NCI-H2029 treated with DMSO at 0.1 percent for 48 hours (cell line): ENCODE measurements at places on chromosomes 2 and 18.

GRCh38 chr2:237011206-237011795, 74.4 kb upstream of the COPS8 start:
- DNase-seq = no peak

DNA sequence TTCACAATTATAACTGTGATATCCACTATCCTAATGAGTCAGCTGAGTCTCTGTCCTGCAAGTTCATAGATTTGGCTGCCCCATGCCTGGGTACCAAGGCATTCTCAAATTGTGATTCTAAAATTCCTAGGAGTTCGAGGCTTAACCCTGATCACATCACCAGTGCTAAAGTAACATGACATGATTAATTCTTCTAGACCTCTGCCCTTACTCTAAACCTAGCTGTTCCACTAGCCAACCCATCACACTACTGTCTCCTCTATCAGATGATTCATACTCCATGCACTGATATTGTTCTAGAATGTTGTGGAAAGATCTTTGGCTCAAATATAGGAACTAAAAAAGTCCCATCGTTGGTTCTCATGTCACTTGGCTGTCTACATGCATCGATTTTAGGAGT, 487.6 kb downstream of the PIK3C3 start:
- no peak for DNase-seq

DNA sequence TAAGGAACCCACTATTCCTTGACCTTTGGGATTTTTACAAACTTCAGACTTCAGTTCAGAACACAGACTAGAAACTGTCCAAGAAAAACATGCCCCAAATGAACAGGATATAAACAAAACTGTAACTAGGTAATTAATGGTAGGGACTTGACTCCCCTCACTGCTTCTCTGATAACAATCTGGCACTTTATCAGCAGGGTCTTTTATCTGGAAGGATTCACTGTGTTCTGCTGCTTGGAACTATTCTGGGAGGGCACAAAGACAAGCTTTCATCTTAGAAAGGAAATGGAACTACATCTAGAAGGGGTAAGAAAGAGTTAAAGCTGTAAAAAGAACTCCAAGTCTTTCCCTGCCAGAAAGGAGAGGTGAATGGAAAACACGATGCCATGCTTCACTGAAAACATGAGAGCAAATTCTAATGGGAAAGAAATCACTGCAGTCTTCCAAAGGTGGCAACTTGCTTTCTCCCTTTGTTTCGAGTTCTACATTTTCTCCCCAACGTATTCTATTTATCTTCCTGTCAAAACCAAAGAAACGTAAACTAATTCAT, 181.2 kb downstream of the THADA start:
- no peak for DNase-seq

DNA sequence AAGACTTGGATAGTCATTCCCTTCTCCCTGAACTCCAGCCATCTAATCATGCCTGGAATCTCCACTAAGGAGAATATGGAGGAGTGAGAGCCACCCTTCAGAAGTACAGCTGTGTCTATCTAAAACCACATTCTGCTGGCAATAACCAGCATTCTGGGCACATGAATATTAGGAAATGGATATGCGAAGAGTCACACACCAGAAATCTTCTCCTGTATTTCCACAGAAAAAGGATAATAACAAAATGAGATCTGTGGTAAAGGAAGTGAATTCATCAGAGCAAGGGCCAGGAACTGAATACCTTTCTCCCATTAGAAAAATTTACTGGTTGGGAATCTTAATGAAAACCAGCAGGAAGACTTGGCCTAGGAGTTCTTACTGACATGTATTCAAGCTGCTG, 218.8 kb downstream of the SCG2 start:
- DNase-seq = no peak

- DNase-seq = no peak
Observed at GRCh38 chr2:29599946-29600345, 321.4 kb downstream of the ALK start.

DNA sequence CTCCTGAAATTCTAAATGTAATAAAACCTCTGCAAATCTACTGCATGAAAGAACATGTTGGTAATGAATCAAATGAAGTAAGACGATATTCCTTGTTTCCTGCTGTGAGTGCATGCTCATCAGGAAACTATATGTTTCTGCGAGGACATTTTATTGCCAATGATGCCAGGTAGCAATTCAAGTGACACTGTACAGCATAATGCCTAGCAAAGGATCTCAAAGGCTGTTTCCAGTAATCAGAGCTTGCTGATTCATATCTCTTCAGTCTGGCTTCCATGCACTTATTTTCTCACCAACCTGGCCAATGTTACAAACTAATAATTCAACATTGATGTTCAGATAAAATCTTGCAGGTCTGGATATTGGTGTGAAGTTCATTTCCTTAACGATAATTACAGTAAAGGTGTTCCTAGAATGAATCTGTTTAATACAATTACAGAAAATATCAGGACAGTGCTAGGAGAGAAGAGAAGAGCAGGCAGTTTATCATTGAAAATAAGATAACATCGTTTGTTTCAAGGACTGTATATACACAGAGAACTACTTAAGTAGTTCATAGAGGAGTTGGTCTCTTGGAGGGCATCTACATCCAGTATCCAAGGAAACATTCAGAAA, 568.5 kb upstream of the SOX11 start:
- no peak for DNase-seq

- no peak for DNase-seq
Observed at GRCh38 chr2:75320898-75321598, 121.7 kb upstream of the TACR1 start.

- DNase-seq = no peak
Observed at GRCh38 chr18:25247725-25248124, 104.2 kb downstream of the ZNF521 start.
